Smooth muscle cell of trachea (primary cell): ENCODE measurements at places on chromosomes 3 and 15. TPM values are rescaled to one million over a fixed set of nuclear protein-coding genes. Genes with fewer than 3 reads are reported as not detected.

LZTFL1 gene
- total RNA-seq = 17.5 and 22.5 TPM in 2 replicates

GOLGA6L4 gene
- total RNA-seq = 1.2 and 3.6 TPM in 2 replicates

SLC28A1 gene
- total RNA-seq = not detected in 2 replicates

GABRB3 gene
- 1.8 and 3.3 TPM in 2 replicates for total RNA-seq

COL7A1 gene
- total RNA-seq = 22.5 and 52.6 TPM in 2 replicates

PHLDB2 gene
- 23.4 and 29.6 TPM in 2 replicates for total RNA-seq
